Brain (organoid and tissue), 16 donors: ENCODE measurements at places on chromosomes 12 and 14.

GRCh38 chr14:101236496-101237251 lies 324.6 kb upstream of the DIO3 start:
- DNase-seq = no peak

- DNase-seq = peak; percentile 38
Measured at GRCh38 chr14:94748667-94749347, 21.1 kb downstream of the GSC start.

GRCh38 chr12:9378430-9378835 lies 170.2 kb upstream of the PZP start:
- no peak for DNase-seq

DNA sequence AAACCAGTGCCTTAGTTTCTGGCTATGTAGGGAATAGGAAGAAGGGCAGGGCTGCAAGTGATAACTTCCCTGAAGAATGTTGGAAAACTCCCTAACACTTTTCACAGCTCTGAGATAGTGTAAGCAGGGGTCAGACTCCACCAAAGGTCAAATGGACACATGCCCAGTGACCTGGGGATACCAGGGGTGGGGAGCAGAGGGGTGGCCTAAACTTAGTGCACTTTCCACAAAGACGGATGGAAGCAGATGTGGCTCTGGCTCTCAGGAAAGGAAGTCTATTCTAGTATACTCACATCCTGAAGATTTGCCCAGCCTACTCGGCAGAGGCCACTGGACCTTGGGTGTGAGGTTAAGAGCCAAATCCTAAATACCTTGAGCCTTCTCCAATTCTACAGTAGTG lies 285.8 kb downstream of the NUAK1 start:
- DNase-seq = no peak

- DNase-seq = no peak
Measured at GRCh38 chr12:122166422-122167349, 7.3 kb downstream of the IL31 start.

DNA sequence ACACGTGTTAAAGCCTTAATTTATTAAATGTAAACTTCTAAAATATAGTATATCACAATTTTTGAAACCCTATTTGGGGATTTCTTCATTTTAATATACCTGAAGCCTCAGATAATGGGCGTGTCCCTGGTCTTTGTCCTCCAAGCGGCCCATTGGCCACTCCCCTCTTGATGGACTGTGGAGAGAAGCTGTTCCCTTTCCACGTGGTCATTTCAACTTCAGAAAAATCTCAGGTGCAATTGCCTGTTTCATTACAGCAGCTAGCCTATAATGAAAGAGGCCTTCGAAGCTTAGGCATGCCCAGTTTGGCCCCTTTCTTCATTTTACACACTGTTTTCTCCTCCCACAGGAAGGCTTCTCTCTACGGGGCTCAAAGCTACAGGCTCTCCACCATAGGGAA lies 131.4 kb upstream of the ARHGAP5 start:
- no peak for DNase-seq

DNA sequence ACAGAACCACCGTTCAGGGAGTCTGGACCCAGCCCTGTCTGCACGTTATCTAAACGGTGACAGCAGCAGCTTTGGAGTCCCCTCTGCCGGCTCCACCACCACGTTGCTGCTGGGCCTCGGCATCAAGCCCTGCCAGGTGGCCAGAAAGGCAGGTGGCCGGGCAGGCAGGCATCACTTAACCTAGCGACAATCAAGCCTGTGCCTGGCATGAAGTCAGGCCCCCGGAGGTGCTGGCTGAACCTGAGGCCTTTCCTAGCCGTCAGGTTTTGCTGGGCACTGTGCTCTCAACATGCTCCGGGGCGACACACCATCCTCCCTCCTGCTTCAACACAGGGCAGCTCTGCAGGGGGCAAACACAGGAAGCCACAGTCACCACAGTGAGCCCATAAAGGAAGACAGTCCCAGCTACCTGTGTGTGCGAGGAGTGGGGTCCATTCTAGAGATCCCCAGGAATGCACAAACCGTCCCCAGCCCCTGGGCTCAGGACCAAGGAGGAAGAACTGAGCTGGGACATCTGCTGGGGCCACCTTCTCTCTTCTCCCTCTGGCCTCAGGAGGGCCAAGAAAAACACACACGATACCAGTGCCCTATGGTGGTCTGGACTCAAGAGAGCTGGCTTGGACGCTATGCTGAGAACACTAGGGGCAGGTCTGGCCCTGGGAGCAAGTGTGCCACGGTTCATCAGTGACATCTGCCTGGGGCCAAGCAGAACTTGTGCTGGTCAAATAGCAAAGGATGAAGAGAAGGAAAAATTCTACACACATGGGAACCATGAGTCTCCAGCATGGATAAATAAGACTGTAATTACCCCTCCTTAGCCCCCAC lies 44.7 kb downstream of the CCDC88C start:
- no peak for DNase-seq

- DNase-seq = no peak
Measured at GRCh38 chr12:68175557-68176061, 16.1 kb upstream of the IFNG start.

DNA sequence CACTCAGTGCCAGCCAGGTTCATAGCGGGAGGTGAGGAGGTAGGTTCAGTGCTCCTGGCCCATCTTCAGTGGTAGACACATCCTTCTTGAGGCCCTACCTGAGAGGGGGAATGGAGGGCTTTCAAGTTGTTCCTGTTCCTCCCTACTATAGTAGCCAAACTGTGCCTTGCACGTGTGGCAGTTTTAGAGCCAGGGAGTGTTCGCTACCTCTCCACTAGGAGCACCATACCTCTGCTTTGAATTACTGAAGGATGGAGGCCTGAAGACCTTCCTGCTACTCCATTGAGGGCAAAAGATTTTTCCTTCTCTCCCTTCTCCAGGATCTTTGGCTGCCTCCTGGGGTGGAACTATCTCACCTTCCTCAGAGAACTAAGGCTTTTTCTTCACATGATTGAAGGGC lies 5.9 kb upstream of the ALG10 start:
- no peak for DNase-seq

GRCh38 chr14:31672709-31673108 lies 111.5 kb downstream of the NUBPL start:
- no peak for DNase-seq

- DNase-seq = no peak
Measured at GRCh38 chr12:78398750-78399149, 465.8 kb upstream of the SYT1 start.
